ENCODE measurements at places on chromosomes 16 and 17.
A peak's percentile ranks its signal among the peaks of the same experiment; 100 is the strongest.

- no peak for DNase-seq
These were observed 302.7 kb upstream of the CCL2 start for GRCh38 chr17:33952425-33952824.

GRCh38 chr16:85736921-85737320, 14.0 kb downstream of the C16orf74 start:
- no peak for DNase-seq

DNA sequence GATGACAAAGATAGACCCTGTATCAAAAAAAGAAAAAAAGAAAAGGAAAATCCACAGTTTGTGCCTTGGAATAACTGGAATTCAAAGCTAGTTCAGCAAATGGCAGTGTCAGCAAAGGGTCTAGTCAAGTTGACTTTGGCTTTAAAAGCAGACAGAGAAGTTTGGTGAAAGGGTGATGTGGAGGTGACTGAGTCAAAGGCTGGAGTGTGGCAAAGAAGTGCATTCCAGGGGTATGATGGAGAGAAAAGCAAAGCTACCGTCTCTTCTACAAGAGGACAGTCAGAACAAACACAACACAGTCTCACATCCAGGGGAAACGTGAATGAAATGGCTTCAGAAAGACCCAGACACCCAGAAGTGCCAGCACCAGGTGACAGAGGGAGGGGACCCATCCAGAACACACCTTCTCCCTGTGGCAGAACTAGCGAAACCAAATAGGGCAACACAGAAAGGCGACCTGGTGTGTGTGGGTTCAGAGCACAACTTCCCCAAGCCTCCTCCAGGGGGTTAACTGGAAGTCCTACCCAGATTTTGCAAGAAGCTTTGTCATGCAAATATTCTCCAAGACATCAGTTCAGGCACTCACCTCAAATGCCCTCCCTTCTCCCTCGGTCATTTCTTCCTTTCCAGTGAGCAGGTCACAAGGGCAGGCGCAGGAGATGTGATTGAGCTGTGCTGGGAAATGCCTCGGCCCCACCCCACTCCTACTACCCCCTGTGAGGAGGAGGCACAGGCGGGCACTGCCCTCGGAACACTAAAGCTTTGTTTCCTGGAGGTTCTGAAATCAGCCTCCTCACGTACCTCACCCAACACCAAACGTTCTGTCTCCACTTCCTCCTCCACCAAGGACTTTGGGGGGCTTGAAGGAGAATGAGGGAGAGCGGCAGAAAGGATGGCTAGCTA, 481.9 kb downstream of the SOX9 start:
- no peak for DNase-seq

DNA sequence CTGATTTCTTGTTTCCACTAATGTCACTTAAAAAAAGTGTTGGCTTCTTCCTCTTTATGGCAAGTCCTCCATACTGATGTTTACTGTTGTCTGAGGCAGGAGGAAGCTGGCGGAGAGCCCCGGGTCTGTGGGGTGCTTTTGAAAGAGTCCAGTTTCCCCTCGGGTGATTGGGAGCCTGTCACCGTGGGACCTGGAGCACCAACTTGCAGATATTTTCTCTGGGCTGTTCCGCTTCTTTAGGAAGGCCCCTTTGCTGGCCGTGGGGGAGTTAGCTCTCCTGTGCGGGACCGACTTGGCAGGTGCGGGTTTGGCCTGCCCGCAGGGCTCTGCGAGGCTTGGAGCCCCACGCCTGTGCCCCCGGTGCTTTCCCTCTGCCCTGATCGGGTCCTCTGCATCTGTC, 3.1 kb downstream of the BANP start:
- DNase-seq = no peak

DNA sequence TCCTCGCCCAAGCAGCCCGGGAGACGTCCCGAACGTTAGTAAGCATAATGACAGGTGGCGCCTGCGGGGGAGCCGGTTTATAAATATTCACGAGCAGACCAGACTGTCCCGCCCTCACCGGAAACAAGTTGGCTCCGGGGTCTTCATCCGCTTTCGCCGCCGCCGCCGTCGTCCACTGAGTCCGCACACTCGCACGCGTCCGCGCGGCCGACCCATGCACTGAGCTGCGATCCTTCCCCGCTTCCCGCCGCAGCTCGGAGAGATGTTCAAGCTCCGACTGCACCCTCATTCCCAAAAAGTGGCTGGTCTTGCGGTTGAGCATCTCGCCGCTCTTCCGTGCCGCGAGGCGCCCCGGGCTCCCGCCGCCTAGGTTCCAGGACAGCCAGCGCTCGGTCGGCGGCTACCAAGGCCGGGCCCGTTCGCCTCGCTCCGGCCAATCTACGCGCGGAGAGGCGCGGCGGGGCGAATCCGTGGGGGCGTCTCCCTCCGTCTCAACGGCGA, 385 bp downstream of the CFAP119 start:
- DNase-seq = no peak

- DNase-seq = no peak
These were observed 814 bp upstream of the DYNLL2 start for GRCh38 chr17:58082341-58082869.

DNA sequence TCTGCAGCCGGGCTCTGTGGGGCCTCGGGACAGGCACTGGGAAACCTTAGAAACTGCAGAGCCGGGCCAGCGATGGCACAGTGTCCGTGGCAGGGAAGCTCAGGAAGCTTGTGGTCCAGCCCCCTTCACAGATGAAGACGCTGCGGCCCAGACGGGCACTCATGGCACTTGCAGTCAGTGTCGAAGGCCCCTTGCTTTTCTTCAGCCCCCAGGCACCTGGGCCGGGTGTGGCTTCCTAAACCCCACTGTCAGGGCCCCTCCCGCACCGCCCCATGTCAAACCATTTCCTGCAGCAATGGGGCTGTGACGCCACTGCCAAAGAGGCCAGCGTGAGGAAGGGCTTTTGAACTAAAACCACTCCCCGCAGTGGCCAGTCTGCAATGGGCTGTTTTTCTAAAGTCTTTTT, 164.0 kb downstream of the LAT start:
- no peak for DNase-seq

DNA sequence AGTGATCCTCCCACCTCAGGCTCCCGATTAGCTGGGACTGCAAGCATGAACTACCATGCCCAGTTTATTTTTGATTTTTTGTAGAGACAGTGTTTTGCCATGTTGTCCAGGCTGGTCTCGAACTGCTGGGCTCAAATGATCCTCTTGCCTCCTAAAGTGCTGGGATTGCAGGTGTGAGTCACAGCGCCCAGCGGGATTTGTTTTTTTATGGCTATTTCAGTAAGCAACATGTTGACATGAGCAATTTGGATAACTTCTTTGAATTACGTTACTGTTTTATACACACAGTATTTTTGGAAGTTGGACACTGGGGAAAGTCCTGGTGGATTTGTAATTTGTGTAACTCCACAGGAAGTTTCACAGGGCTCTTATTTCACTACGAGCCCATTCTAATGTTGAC, 18.5 kb upstream of the RHOT1 start:
- no peak for DNase-seq

- peak; percentile 68 for DNase-seq
These were observed 8.2 kb downstream of the SYNGR2 start for GRCh38 chr17:78176548-78177025.

DNA sequence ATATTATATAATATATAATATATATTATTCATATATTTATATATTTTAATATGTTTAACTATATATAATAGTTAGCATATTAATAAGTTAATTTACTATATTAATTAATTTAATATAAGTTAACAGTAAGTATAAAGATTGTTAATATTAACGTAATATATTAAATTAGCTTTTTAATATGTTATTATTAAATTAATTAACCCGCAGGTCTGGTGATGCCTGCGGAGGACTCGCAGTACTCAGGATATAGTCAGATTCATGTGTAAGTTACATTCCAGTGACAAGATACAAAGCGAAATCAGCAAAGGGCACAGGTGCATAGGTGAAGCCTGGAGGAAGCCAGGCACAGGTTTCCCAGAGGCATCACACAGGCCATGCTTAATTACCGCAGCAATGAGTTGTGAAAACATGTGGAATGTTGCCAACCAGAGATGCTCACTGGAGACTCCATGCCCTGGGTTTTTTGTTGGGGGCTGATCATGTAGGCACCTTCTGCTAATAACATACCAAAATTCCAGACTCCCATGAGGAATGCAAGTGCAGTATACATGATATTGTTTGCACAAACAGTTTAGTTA, 130.4 kb upstream of the MPHOSPH6 start:
- no peak for DNase-seq

DNA sequence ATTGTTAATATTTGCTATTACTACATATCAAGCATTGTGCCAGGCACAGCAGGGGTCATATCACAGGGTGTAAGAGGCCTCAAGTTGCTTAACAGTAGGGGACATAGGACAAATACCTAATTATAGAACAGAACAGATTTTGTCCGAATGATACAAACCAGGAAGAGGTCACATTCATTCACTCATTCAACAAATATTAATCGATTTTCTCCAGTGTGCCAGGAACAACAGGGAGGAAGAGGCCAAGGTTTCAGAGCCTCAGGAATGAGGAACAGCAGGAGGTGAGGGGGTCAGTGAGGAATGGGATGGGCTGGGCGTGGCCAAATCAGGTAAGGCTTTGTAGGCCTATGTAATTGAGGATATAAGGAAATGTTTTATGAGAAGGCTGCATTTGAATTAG, 11.2 kb upstream of the CHST4 start:
- DNase-seq = no peak

DNA sequence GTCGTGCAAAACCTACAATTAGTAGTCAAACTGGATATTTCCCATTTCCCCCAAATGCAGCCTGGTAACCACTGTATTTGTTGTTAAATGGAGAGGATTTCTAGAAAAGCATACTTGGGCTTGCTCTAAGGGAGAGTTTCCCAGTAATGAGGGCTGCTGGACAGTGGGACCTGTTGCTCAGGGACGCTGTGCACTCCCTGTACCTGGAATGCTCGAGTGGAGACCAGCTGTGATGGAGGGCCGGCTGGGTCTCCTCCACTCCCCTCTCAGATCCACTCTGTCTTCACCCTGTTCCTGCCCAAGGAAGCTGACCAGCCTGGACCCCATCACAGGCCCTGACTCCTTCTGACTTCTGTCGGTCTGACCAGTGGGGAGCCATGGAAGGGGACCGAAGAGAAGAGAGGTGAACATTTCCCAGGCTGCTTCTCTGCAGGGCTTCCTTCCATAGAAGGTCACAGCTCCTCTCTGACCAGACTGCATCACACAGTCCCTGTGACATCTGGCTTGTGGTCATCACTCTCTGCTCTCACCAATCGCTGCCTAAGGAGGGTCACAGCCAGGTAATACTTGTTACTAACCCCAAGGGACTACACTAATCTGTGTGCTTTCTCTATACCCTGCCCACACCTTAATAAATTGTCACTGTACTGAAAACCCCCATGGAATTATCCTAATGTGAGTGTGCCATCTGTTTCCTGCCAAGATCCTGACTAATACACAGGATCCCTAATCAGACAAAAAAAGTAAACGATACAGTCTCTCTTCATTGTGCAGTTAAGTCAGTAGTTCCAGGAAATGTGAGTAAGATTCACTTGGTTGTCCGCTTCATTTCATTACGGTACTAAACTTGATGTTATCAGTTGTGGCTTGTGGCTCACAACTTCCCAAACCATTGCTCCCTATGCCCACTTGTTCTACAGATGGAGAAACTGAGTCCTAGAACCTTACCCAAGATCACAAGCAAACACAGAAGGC, 102.4 kb downstream of the CCT6B start:
- DNase-seq = no peak

- no peak for DNase-seq
These were observed 322.8 kb downstream of the XYLT1 start for GRCh38 chr16:17147942-17148341.

DNA sequence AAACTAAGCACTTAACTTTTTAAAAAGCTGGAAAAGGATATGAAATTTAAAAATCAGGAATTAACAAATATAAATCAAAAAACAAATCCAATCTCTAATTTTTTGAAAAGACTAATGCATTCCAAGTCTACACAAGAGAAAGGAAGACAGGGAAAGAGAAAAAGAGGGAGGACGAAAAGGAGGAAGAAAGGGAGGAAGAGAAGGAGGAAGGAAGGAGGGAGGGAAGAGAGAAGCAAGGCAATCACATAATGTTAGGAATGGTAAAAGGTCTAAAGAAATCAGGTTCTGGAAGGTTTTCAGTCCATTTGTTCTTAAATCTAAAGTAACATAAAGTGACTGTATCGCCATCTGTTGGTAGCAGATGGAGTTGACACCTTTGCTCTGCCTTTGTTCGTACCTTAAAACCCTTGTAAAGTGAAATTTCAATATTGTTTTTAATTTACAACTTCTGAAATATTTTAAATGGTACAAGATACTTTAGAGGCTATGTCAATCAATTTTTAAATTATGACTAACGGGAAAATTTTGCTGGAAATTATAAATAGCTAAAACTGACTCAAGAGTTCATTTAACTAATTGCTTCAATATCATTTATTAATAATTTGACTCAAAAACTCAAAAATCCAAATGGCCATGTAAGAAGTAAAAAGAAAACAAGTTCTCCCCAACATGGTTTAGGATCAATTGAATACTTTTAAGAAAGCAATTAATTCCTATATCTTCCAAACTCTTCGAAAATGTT, 20.4 kb upstream of the CDYL2 start:
- no peak for DNase-seq

DNA sequence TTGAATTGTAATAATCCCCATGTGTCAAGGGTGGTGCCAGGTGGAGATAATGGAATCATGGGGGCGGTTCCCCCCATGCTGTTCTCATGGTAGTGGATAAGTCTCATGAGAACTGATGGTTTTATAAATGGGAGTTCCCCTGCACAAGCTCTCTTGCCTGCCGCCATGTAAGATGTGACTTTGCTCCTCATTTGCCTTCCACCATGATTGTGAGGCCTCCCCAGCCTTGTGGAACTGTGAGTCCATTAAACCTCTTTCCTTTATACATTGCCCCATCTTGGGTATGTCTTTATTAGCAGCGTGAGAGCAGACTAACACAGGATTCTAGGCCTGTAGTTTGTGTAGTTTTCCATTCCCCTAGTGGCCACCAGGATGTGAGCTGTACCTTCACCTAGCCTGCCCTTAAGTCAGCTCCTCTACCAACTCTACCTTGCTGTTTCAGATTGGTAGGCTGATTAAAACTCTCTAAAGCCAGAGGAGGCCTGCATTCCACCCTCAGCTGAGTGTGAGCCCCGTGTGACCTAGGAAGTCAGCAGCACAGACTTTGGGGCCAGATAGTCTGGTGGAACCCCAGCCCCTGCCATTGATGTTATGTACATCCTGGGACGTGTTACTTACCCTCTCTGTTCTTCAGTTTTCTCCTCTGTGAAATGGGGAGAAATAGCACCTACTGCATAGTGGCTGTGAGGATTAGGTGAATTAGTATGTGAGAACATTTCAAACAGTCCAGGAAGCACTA, 252.4 kb upstream of the CACNG5 start:
- DNase-seq = no peak

- no peak for DNase-seq
These were observed 913 bp downstream of the CDIP1 start for GRCh38 chr16:4537376-4538343.

GRCh38 chr17:65277576-65277975, 140.4 kb downstream of the RGS9 start:
- DNase-seq = no peak

GRCh38 chr17:9181640-9182039, 160.3 kb downstream of the NTN1 start:
- no peak for DNase-seq

GRCh38 chr17:550041-550398, 164.6 kb downstream of the VPS53 start:
- no peak for DNase-seq

GRCh38 chr16:22207715-22208360, 1.8 kb downstream of the EEF2K start:
- DNase-seq = no peak

GRCh38 chr17:71792966-71793365, 327.9 kb upstream of the SOX9 start:
- no peak for DNase-seq

Measured in stimulated activated CD4-positive, alpha-beta T cell treated with anti-CD3 and anti-CD28 coated beads, TNF-alpha, amount 100 ng/mL, for 48 hours (primary cell).